Naive thymus-derived CD4-positive, alpha-beta T cell (primary cell): ENCODE measurements at places on chromosomes 3 and 15. TPM values are rescaled to one million over a fixed set of nuclear protein-coding genes. Genes with fewer than 3 reads are reported as not detected.

Gene SLC2A2
- not detected for total RNA-seq

DNA sequence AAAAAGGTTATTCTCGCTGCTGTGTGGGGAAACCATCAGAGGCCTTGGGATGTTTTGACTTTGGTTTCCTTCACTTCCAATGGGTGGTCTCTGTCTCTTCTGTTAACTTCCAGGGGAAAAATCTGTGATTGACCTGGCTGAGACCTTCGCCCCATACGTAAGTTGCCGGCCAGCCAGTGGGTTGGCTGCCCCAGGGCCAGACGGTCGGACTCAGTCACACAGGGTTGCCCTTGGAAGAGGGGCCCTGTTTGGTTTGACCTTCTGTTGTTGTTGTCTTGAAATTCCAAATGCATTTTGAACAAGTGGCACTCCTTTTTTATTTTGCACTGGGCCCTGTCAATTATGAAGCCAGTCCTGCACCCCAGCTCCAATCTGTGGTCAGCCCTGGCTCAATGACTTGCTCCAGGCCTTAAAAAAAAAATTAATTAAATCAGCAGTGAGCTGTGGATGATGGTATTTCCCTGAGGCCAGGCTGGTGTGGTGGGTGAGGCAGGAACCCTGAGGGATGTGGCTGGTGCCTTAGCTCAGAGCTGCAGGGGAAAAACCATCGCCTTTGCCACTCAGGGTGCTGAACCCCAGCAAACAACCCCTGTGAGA, 4.5 kb downstream of the FAM107A start:
- DNase-seq, result no peak

GRCh38 chr3:65004795-65005295, 317.0 kb upstream of the ADAMTS9 start:
- no peak for DNase-seq

GRCh38 chr15:82656641-82657266, 9.6 kb upstream of the CPEB1 start:
- no peak for DNase-seq

GRCh38 chr15:40660686-40661085, 34.3 kb upstream of the RAD51 start:
- DNase-seq, result no peak

- DNase-seq, result no peak
Observed at GRCh38 chr3:77468626-77469020, 428.7 kb downstream of the ROBO2 start.

Gene SLC28A1
- total RNA-seq, result not detected in 2 replicates

- DNase-seq, result no peak
Observed at GRCh38 chr3:50490424-50490823, 13.0 kb downstream of the CACNA2D2 start.
